ENCODE measurements at places on chromosomes 3 and 15.

DNA sequence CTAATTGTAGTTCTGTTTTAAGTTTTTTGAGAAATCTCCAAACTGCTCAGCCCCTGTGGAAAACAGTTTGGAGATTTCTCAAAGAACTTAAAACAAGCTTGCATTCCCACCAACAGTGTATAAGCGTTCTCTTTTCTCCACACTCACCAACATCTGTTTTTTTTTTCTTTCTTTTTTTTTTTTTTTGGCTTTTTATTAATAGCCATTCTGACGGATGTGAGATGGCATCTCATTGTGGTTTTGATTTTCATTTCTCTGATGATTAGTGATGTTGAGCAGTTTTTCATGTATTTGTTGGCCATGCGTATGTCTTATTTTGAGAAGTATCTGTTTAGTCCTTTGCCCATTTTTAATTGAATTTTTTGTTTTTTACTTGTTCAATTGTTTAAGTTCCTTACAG, 73.1 kb upstream of the COL8A1 start:
- DNase-seq: no peak

DNA sequence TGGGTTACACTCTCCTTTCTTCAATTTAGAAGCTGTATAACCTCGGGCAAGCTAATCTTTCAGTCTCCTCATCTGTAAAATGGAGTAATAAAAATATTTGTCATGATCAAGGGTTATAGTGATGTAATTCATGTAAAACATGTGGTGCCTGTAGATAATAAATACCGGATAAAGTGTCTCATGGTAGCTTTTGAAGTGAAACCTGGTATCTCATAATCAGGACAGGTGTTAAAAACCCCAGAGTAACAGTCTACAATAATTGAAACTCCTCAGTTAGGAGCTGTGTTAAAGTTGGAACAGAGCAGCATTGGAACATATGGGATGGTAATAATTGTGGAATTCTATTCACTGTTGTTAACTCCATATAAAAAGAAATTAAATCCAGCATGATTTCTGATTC, 884 bp upstream of the KNL1 start:
- no peak for DNase-seq

DNA sequence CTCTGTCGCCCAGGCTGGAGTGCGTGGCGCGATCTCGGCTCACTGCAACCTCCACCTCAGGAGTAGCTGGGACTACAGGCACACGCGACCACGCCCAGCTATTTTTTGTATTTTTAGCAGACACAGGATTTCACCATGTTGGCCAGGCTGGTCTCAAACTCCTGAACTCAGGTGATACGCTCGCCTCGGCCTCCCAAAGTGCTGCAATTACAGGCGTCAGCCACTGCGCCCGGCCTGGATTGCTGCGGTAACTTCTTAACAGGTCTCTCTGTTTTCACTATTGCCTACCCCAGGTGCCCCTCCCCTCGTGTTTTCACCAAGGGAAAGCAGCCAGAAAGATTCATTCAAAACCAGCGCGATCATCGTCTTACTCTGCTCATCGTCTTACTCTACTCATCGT, 10.5 kb downstream of the ADAMTS7 start:
- no peak for DNase-seq

DNA sequence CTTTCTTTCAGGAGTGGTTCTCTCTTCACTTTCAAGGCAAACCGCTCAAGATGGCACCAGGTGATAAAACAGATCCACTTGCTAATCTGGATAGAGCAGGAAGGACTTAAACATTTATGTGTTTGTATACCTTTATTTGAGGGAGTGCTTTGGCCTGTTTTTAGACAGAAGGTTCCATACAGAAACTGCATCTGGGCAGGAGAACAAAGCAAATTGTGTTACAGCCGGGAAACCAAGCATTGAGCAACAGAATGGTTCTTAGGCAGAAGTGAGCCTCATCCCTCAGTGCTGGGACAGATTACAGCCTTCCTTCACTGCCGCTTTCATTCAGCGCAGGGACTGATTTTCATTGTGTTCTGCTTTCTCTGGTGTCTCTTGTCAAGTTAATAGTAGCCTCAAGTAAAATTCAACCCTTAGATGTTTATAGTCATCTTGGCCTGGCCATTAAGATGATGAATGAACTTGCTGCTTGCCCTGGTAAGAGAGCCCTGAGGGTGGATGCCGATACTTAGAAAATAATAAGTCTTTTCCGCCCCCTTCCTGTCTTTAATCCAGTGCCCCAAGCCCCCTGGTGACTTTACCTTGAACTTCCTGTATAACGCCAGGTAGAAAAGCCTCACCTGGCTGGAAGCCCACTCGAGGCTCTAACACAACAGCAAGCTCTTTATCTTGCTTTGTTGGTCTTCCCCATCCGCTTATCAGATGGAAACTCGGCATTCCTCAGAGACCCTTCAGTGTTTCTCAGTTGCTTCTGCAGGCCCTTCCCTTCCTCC, 168.0 kb upstream of the CTDSPL start:
- DNase-seq: no peak

DNA sequence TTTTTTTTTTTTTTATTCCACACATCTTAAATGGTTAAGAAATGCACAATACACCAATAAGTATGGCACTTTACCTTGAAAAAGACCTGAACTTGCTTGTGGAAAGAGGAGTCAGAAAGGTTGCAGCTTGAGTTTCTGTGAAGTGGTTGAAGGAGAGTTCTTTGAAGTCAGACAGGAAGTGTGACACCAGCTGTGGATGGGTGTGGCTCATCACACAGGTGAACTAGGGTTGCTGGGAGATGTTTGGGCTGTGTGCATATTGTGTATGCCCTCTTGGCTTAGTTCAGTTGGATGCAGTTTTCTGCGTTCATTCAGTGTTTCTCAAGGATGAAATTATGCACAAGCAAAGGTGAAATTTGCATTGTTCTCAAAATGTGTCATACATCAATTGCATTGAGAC, 6.3 kb downstream of the AEN start:
- no peak for DNase-seq

GRCh38 chr15:67095912-67096311, 30.5 kb downstream of the SMAD3 start:
- DNase-seq: no peak

GRCh38 chr3:37127340-37127739, 47.0 kb downstream of the LRRFIP2 start:
- no peak for DNase-seq

DNA sequence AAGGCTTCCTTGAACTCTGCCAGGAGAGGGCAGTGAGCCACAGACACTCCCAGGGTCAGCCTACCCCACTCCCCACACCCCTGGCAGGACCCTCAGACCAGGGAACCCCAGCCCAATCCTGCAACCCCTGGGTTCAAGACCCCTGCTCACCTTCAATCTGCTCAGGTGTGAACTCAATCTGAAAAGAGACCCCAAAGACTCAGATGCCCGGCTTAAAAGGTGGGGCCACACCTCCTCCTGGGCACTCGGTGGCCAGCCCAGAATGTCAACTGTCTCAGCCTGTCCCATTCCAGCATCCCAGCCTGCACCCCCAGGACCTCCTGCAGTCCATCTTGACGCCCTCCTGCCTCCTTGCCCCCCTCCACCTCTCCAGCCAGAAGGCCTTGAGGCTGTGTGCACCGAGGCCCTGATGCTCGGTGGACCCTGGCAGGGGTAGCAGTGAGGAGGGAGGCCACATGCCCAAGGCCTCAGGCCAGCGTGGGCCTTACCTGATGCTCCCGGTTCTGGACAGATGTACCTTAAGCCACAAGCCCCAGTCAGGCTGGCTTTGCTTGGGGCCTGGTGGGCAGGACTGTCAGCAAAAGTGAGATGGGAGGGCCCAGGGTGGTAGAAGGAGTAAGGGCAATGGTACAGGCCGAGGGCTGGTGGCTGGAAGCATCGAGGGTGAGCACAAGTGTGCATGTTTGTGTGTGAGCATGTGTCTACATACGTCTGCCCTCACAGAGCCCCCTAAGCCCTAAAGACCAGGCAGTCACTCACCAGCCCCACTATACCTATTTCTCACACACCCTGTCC, 2.2 kb downstream of the MYL3 start:
- no peak for DNase-seq

- DNase-seq: no peak
These were observed 17.2 kb downstream of the IMPG2 start for GRCh38 chr3:101303089-101303731.

DNA sequence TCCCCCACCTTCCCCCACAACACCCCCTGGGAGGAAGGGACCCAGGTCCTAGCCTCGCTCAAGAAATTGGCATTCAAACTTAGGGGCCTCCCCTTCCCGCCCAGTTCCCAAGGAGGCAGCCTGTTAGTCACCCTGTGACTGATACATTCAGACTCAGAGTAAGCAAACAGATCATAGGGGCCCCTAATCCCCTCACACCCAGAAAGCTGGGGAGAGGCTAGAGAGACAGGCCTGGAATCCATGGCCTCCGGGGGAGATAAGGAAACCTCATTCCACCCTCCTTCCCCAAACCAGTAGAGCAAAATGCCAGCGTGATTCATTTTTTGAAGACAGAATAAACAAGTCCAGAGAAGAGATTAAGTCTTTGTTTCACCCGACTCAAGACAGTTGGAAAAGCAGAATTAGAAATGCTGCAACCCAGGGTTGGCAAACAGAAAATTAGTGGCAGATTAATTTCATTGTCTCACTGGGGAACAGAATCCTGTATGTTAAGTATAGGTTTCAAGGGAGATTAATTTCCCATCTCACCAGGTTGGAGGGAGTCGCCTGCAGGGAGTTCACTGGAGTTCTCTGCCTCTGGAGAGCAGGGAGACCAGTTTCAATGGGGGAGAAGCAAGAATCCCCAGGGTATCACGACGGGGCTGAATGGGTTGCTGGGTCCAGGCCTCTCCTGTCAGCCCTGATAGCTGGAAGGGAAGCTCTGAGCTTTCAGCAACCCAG, 268.3 kb downstream of the UACA start:
- peak; percentile 95 for DNase-seq

DNA sequence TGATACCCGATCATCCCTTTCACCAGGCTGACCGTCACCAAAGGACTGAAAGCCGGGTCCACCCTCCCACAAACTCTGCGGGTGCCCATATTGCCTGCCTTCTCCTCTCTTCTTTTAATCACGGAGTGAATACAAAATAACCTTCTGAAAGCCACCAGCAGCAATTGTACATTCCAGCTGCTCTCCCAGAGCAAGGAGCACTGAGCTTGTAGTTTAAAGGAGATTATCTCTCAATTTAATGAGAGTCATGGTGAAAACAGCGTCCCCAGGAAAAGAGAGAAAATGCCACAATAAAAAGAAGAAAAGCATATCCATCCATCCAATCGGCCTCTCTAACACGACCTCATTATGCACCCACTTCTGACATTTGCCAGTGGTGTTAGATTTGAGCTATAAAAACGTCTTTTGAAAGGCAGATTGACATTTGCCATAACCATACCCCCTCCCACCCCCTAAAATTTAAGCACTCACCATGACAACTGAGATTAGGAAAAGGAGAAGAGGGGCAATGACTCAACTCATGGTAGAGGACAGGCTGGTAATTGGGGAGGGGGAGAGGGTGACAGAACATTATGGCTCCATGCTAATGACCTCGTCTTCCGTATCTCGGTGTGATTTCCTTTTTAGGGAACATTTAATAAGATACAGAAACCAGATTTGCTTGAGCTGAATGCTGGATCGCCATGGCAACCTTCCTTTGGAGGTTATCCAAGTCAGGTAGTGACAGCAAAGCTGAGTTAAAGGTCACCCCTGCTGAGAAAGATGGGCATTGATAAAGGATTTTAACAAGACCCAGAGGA, 106.2 kb downstream of the ST8SIA2 start:
- no peak for DNase-seq

- DNase-seq: no peak
These were observed at the start of gene IGDCC3 for GRCh38 chr15:65377976-65378366. Gene IGDCC3, minus strand, starts transcription at chr15:65378002. Its CDS starts 214 bp downstream, at chr15:65377788.

DNA sequence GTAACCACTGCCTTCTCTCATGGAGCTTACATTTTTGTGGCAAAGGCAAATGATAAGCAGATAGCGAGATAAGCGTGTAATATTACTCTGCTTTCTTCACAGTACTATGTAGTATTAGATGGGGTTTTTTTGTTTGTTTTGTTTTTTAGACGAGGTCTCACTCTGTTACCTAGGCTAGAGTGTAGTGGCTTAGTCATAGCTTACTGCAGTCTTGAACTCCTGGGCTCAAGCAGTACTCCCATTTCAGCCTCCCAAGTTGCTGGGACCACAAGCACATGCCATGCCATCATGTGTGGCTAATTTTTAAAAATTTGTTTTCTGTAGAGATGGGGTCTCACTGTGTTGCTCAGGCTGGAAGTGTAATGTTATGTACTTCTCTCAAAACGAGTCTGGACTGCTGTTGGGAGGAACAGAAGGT, 22.9 kb downstream of the MBNL1 start:
- DNase-seq: peak; percentile 64

DNA sequence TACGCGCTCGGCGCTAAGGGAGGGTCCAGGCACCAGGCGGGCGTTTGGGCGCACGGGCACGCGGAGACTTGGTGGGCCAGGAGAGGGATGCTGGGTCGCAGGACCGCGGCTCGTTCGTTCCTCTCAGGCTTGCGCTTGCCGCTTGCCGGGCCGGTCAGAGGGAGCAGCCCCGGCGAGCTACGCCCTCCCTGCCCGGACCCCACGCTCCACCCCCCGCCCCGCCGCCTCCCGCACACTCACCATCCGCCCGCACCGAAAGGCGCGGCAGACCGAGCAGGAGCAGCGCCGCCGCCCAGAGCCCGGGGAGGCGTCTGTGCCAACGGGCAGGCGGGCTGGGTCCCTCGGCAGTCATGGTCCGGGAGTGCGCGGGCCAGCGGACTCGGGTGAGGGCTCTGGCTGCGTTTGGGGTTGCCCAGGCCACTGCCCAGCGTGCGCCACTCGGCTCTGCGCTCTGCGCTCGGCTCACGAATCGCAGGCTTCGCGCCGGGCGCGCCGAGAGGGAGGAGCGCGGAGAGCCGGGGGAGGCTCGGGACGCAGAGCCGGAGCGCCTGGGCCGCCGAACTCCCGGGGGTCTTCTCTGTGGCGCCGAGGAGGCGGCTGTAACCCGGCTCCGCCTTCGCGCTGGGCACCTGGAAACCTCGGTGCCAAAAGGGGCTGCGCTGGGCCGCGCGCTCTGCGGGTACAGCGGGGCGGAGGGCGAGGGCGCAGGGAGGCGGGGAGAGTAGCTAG, at the start of gene SUSD5:
Gene SUSD5, minus strand, starts transcription at position 365 of the 729 bp plus-strand sequence. Its CDS starts 13 bp downstream, at position 352.
- DNase-seq: peak; percentile 33

DNA sequence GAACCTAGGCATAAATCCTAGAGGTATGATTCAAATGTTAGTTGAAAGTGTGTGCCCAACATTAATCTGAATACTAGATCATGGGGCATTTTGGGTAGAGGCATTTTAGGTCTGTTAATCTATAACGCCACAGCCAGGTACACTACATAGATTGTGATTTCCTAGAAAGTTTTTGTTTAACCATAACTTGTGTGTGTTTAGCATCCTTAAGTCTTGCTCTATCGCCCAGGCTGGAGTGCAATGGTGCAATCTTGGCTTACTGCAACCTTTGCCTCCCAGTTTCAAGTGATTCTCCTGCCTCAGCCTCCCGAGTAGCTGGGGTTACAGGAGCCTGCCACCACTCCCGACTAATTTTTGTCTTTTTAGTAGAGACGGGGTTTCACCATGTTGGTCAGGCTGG, 59.1 kb downstream of the TRIM71 start:
- DNase-seq: no peak

DNA sequence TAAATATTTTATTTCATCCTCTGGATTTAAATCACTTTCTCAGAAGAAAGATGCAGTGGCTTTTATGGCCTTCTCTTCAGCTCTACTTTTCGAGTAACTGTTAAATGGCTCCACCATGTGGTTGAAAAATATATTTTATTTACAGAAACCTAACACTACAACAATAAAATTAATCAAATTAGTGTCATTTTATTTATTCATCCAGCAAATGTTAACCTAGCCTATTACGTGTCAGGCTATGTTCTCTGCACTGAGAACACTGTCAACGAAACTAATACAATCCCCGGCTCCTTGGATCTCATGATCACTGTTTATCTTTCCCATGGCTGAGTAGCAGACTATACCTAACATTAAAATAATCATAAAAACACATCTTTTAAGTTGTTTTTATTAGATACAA, 148.0 kb upstream of the OSTN start:
- DNase-seq: no peak
